SJSA1 (cell line): ENCODE measurements at places on chromosomes 1 and 21. TPM values are rescaled to one million over a fixed set of nuclear protein-coding genes. Genes with fewer than 3 reads are reported as not detected.

GRCh38 chr1:22912311-22912710 is 60.4 kb downstream of the LACTBL1 start:
- no peak for DNase-seq

DNA sequence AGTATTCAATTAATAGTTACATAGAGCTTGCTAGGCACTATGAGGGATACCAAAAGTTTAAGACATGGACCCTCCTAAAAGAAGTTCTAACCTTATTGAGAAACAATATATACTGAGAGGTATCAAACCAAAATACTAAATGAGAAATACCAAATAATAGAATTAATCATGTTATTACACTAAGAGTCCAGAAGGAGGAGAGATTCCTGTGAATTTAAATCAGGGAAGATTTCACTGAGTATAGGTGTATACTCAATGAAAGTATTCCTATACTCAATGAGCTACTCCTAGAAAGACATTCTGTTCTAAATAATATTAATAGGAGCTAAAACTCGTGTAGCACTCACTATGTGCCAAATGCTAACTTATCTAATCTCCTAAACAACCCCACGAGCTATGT is 9.4 kb downstream of the CR1L start:
- DNase-seq = no peak

DNA sequence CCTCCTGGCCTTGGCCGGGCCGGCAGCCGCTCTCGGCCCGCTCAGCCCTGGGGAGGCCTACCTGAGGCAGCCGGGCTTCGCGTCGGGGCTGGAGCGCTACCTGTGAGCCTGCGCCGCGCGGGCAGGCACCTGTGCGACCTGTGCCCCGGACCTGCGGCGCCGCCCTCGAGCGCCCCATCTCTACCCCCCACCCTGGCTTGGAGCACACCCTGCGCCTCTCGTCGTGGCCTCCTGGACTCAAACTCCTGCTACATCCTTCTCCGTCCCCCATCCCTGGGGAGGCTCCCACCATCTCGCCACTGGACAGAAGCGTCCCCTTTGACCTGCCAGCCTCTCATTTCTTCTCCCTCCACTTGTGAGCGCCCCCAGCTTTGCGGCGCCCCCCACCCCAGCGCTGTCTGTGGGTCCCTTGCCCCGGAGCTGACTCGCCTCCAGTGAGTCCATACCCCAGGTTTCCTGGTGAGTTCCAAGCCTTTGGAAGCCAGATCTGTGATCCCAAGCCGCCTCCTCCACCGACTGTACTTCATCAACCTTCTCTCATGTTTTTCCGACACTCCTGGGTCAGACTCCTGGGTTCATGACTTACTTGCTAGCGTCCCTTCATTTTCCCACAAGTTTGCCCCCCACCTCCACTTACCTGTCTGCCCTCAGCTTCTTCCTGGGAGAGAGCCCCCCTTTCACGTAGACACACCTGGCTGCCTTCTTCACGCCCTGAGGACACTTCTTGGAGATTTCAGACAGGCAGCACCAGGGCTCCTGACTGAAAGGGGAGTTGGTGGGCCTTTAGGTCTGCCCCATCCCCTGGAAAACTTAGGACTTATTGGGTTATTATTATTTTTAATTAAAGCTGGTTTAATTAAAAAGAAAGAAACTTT is 1.3 kb downstream of the FOXE3 start:
- no peak for DNase-seq

DNA sequence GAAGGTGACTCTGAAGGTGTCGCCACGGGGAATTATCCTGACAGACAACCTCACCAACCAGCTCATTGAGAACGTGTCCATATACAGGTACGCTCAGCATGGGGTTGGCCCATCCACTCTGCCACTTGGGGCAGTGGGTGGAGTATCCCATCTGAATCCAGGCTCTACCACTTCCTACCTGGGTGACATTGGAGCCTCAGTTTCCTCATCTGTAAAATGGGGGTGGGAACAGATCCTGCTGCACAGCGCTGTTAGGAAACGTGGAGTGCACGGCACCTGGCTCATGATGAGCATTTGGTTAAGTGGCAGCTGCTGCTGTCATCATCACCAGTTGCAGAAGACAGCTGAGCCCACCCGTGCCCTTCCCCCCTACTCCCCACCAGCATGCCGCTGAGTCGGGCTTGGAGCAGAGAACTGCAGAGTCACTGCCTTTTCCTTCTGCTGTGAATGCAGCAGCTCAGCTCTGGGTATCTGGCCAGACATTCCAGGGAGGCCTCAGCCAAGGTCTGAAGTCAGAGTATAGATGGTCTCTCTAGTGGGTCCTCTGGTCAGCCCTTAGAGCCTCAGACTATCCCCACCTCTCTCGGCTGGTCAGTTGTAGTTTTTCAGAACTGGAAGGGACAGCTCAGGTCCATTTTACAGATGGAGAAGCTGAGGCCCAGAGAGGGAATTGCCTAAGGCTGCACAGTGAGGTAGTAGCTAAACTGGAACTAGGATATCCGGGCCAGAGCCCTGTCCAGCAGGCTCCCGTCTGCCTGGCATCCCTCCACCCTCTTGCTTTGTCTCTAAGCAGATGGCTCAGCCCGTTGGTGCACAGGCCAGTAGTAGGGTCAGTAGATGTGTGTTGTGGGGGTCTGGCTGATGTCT is 11.7 kb downstream of the LDLRAP1 start:
- DNase-seq = no peak

SKI gene
- 9.6 and 24.3 TPM in 2 replicates for total RNA-seq

GPR3 gene
- 0.38 and 1.4 TPM in 2 replicates for total RNA-seq
